ENCODE measurements at places on chromosomes 6 and 20.

DNA sequence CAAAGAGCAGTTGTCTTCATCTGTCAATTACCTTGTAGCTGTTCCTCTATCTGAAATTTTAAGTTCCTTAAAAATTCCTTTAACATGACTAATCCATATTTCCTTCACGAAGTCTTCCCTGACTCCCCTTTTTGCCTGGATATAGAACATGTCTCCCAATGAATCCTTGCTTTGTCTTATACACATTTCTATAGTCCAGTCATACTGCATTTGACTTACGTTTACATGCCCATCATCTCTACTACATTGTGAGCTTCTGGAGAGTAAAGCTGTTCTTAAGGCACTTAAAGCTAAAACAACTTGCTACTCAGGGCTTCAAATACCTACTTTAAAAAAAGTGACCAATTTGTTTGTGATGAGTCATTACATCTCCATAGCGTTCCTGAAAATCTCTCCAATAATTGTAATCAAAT lies 4.9 kb downstream of the REV3L start:
- peak; percentile 63 for DNase-seq

DNA sequence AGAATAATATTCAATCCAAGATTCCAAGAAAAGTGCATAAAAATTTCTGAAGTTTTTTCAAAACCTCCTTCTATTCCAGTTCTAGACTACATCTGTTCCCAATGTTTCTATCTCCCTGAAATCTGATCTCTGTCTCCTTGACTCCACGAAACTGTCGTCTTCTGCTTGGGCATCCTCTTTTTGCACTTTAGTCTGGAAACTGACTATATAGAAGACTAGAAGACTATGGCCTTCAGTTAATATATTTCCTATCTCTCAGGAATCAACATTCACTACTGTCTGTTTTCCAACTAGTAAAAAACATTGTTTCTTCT lies 745.4 kb upstream of the ADGRB3 start:
- no peak for DNase-seq

DNA sequence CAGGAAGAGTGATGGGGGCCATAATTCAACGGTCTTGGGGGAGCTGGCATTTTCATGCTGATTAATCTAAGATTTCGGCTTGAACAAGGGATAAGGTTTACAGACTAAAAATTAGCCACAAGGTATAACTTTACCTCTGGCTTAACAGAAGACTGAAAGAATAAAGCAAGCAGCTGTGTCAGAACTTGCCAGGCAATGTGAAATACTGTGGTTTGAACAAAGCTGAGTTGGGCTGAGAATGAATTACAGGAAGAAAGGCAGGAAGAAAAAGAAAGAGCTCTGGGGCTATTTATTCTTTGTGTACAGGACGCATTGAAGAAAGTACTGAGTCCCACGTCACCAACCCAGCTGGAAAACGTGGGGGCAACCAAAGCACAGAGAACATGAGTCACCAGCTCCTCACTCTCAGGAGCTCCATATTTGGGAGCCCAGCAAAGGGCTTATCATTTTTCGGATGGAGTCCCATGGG lies 121.5 kb upstream of the NEDD9 start:
- peak; percentile 79 for DNase-seq

DNA sequence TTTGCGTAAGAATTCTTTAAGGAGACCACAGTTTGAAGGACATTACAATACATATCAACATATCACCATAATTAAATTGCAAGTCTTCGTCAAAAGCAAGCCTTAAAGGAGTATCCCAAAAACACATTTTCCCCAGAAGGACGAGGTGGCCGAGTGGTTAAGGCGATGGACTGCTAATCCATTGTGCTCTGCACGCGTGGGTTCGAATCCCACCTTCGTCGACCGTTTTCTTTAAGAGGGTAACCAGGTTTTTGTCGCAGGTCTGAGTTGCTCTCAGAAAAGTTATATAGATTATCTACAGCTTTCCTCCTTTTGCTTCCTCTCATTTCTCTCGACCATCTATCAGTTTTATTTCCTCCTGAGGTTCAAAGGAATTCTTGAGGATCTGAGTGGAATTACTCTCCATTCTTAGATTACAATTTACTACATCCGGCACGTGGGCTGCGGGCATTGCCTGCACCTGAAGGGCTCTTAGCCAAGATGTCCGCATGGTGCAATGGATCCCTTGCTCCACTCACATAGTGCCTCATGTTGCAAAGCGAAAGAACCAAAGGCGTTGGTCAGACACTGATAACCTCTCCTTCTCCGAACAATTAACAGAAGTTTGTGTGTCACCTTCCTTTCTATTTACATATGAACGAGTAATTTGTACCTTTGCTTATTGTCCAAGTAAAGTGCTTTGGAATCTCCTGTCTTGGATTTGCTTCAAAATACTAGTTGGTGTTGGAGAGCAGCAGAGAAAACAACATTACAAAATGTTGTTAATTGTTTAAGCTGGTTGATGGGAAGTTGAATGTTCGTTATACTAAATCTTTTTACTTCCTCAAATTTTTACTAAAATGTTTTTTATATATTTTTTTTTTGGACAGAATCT lies 14.0 kb downstream of the POM121L2 start:
- peak; percentile 60 for DNase-seq

DNA sequence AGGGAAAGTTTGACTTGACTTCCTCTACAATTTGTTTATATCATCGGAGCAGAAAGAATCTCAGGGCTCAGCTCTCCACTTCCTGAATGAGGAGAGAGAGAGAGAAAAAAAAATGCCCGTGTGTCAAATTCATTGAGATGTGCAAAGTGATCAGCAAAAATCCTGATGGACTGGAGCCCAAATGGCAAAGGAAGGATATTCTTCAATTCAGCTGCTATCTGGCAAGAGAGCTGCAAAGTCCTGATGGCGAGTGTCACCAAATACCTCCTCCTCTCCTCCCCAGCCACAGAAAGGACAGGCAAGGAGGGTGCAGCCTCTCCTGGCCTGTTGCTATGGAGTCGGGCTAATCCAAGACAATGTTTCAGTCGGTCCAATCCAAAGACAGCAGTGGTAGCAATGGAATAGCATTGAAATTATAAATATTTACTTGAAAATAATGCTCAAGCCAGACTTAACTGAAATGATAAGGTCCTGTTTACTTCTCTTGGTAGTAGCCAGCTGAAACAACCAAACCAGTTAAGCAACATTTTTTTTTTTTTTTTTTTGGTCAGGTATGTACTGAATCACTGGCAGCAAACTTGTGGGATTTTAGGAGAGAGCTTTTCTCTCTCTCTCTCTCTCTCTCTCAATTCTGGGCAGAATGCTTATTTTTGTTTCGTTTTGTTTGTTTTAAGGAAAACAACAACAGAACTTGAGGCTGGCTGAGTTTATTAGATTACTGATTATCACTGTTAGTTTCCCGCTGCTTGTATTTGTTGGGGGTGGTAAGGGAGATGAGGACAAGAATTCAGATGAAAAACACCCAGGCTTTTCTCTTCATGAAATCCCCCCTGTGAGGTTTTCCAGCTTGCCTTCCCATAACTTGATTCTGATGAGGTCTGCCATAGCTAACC lies 204.2 kb downstream of the BCAS1 start:
- peak; percentile 68 for DNase-seq

- no peak for DNase-seq
These were observed 126.2 kb downstream of the FOXO3 start for GRCh38 chr6:108686896-108687295.

DNA sequence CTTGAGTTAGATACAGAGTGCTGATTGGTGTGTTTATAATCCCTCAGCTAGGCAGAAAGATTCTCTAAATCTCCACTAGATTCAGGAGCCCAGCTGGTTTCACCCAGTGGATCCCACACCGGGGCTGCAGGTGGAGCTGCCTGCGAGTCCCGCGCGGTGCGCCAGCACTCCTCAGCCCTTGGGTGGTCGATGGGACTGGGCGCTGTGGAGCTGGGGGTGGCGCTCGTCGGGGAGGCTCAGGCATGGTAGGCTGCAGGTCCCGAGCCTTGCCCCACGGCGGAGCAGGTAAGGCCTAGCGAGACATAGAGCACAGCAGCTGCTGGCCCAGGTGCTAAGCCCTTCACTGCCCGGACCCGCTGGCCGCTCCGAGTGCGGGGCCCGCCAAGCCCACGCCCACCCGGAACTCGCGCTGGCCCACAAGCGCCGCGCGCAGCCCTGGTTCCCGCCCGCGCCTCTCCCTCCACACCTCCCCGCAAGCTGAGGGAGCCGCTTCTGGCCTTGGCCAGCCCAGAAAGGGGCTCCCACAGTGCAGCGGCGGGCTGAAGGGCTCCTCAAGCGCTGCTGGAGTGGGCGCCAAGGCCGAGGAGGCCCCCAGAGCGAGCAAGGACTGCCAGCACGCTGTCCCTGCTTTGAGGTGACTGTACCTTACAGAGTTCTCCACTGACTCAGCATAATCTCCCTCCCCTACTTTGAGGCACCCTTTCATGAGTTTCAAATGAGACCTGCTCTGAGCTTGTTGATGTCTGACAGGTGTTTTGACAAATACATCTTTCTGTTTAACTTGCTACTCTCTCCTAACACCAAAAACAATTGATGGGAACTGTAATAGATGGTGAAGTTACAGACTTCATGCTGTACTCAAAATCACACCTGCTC lies 3.9 kb upstream of the SSR1 start:
- no peak for DNase-seq

- DNase-seq, result peak; percentile 27
These were observed 1.1 kb downstream of the LRRC1 start for GRCh38 chr6:53795702-53796450.

GRCh38 chr20:13231031-13231752 lies 10.1 kb downstream of the ISM1 start:
- peak; percentile 78 for DNase-seq

DNA sequence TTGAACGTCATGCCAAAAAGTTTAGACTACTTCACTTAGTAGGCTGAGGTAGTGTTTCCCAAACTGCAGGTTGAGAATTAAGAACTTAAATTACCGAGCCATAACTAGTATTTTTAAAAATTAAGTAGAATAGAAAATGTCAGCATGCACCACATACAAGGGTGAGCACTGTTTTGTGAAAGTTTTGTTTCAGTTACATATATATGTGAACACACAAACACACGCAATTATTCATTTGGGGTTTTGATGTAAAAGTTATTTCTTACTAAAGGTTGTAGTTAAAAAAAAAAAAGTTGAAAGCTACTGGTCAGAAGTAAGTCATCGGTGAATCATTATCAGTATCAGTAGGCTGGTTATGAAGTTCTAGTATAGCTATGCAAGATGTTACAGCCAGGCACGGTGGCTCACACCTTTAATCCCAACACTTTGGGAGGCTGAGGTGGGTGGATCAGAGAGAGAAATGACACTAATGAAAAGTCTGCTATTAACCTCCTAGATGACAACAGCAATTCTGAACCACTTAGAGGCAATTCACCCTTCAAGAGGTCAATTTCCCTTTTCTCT lies 24.1 kb downstream of the FASTKD5 start:
- DNase-seq, result no peak

DNA sequence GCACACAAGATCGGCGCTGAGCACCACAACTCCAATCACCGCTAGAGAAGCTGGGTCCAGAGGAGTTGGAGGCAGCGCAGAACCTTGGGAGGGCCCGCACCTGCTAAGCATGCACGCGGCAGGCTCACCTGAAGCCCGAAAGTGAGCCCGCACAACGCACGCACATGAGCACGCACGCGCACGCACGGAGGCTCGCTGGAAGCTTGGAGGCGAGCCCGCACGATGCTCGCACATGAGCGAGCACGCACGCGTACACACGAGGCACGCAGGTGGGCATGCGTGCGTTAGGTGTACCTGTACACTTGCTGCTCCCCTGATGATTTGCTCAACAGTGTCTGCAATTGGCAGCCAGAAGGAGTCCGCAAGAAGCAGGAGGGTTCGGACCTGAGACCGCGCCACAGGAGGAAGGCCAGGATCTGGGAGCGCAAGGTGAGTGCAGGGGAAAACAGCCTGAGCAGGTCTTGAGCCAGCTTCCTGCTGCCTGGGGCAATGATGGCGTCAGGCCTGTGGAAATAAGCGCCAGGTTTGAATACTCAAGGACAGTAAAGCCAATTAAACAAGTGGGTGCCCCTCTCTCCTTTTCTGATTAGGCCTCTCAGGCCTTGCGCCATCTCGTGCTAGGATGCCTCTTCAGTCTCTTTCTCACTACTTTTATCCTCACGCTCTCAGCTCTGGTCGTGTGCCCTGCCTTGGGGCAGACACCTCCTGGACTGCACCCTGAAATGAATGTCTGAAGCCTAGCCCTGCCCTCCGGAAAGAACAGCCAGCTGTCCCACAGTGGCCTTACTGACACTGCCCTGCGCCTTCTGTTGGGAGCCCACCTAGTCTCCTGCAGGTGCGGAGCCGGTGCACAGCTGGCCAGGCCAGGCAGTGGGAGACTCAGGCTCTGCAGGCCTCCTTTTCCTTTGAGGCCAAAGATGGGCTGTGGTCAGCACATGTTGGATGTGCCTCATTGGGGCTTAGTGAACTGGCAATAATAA lies 340.4 kb downstream of the CDC5L start:
- DNase-seq, result no peak

- no peak for DNase-seq
These were observed 1.3 kb upstream of the PPP1R3G start for GRCh38 chr6:5083813-5084359.

- DNase-seq, result no peak
These were observed 45.9 kb downstream of the SH3BGRL2 start for GRCh38 chr6:79676785-79677736.

GRCh38 chr6:11493974-11494373 lies 43.6 kb upstream of the TMEM170B start:
- DNase-seq, result peak; percentile 9

DNA sequence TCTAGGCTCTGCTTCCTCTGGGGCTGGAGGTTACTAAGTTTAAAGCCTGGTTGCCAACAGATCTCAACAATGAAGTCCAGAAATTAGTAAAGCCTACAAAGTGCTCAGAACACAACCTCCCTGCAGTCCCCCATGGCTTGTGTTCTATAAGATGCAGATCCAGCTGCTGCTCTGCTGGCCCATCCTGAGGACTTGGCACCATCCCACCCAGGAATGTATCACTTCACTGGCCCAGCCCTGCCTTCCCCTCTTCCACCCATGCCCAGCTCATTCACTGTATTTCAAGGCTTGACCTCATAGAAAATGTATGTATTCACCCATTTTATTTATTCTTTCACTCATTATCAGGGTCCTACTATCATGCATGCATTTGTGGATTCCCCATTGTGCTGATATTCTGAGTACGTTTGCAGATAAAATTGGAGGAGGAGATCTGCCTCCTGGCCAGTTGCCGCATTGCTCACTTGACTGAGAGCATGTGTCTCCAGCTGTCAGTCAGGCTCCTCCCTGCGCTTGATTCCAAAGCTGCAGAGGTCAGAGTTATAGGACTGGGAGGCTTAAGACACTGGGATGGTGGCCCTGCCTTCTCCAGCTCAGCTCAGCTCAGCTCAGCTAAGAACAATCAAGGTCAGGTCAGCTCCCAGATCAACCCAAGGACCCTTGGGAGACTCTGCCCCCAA lies 104.8 kb downstream of the MAFB start:
- no peak for DNase-seq

GRCh38 chr20:14657266-14658005 lies 320.0 kb upstream of the FLRT3 start:
- DNase-seq, result no peak

GRCh38 chr6:166599205-166599604 lies 12.7 kb upstream of the RAMACL start:
- DNase-seq, result no peak

- DNase-seq, result no peak
These were observed 3.2 kb downstream of the TTLL2 start for GRCh38 chr6:167328086-167328485.

Data from EH (cell line).